Thoracic aorta (tissue), 2 donors: ENCODE measurements at places on chromosomes 5 and 9. TPM values are rescaled to one million over a fixed set of nuclear protein-coding genes. Genes with fewer than 3 reads are reported as not detected.

DNA sequence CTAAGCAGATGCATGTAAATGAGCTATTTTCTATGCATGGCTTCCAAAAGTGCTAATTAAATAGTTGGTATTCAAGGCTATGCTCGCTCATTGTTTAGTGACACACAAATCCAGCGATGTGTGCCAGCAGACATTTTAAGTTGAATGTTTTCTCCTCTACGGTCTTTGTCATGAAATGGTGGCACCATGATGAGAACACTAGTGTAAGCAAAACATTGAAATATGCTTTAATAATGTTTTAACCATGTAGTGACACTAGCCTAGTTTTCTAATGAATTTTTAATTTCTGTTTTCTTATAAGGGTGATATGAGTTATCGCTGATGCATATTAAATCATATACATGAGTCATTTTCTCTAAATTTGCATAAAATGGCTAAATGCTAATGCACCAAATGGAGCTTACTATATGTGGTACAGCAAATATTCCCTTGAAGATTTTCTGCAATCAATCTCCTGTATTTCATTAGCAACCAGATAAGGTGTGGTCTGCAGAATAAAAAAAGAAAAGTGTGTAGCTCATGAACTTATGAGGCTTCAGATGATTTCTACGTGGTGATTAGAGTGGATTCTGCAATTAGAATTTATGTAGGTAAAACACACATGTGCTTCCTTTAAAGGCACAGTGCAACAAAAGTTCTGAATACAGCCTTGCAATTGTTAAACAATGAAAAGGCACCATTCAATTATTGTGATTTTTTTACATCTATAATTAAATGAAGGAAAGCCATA is 226.6 kb downstream of the MEF2C start:
- no peak overlapping the region for H3K27ac ChIP-seq
- peaks cover 2% of the 10 kb centered on the region for H3K4me1 ChIP-seq
- DNase-seq: no peak
- peaks cover 28% of the 10 kb centered on the region for H3K27me3 ChIP-seq
- no peaks in the 10 kb centered on the region for H3K36me3 ChIP-seq

The LMAN2 gene
- total RNA-seq: 167 TPM

GRCh38 chr5:115542651-115543364 is 1.8 kb downstream of the FEM1C start:
- H3K4me1 ChIP-seq: peaks cover 43% of the 10 kb centered on the region
- H3K4me3 ChIP-seq: peak overlapping the region; percentile 98
- no peak for DNase-seq
- H3K27ac ChIP-seq: peak overlapping the region; percentile 99

DNA sequence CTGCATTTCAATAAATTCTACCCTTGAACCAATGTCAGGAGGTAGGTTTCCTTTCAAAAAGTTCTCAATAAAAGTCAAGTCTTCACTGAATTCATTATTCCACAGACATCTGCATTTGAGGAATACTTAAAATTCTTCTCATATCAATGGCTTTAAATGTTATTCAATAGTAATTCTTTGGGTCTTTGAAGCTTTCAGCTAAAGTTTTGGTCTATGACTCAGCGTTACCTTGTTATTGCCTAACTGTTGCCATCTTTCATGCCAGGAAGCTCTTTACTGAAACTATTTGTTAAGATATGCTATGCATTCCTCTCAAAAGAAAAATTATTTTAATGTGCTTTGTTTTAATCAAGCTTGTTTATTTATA is 170.5 kb downstream of the NNT start:
- H3K4me1 ChIP-seq: peaks cover 9% of the 10 kb centered on the region
- no peak for DNase-seq
- H3K27me3 ChIP-seq: no peaks in the 10 kb centered on the region

GRCh38 chr9:136212345-136212950 is 7.5 kb upstream of the LHX3 start:
- no peak for DNase-seq
- no peak overlapping the region for H3K27ac ChIP-seq
- no peak overlapping the region for H3K4me3 ChIP-seq
- H3K36me3 ChIP-seq: peaks cover 19% of the 10 kb centered on the region
- no peaks in the 10 kb centered on the region for H3K27me3 ChIP-seq

GRCh38 chr5:10432059-10433008 is 9.3 kb upstream of the ROPN1L start:
- peaks cover 42% of the 10 kb centered on the region for H3K36me3 ChIP-seq
- no peak for DNase-seq
- H3K27ac ChIP-seq: no peak overlapping the region
- H3K4me3 ChIP-seq: no peak overlapping the region
- H3K27me3 ChIP-seq: no peaks in the 10 kb centered on the region
- no peaks in the 10 kb centered on the region for H3K4me1 ChIP-seq

DNA sequence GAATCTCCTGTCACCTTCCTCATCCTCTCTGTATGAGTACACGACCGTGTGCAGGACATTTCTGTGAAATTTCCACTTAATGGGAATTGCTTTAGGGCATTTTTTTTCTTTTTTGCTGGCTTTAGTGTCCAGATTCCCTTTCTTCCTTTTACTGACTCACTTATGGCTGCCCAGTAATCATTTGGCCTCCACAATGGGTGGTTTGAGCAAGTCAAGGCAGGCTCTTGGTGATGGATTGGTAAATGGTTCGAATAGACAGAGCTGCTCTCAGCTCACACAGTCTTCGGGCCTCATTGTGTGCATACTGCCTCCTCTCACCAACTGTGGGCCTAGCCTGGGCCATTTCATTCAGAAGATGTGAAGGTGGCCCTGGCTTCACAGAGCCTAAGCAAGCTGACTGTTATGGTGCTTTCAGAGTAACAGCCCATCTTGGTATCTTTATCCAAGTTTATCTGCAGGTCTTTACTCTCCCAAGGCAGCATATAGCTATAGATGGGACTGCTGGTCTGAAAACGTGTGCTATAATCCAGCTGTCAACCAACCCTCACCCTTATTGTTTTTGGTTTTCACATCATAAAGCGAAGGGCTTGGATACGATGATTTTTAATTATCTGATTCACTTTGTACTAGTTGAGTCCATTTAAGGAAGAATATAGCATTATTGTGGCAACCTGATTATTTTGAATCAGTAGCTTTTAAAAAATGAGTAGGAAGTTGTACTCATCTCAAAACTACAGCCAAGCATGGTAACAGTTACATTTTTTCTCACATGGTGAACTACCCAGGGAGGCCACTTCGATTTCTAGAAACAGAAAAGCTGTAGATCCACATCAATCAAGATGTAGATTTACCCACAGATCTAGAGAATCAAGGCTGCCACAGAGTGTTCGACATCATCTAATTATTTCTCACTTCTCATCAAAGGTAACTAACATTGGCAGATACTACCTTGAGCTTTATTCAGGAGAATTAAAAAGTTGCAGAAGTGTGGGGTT is 50.4 kb upstream of the CKMT2 start:
- no peaks in the 10 kb centered on the region for H3K36me3 ChIP-seq
- no peaks in the 10 kb centered on the region for H3K4me1 ChIP-seq
- no peak overlapping the region for H3K4me3 ChIP-seq
- no peak for DNase-seq

The CTNND2 gene
- total RNA-seq: not detected

The CTSV gene
- 0.27 TPM for total RNA-seq

The BTNL3 gene
- total RNA-seq: not detected

DNA sequence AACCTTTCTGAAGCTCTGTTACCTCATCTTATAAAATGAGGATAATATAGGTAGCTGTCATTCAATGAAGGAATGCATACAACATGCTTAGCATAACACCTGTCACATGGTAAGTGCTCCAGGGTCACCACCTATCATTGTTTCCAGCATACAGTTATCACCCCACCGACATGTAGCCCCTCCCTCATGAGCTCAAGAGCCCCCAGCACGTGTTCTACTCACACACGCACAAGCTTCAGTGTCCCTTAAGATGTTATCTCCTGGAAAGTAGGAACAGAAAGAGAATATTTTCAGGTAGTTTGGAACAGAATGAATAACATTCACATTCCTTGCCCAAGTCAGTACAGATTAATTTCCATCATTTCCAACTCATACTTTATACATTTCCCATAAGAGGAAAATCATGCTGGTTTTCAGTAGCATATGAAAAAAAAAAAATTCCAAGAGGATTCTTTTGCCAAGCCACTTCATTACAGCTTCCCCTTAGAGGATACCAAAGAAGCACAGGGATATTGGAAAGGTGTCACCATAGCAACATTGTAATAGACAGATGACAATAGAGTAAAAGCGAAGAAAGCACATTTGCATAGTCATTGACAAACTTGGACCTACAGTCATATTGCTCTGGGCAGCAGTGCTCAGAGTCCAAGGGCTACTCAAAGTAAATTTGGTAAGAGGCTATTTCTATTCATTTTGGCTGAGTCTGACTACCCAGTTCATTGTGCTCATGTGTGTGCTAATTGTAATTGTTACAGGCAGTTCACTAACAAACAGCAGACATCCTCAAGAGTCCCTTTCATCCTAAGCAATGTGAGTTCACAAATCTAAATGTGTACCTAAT is 1.5 kb upstream of the MOB3B start:
- H3K4me3 ChIP-seq: no peak overlapping the region
- DNase-seq: no peak
- no peaks in the 10 kb centered on the region for H3K27me3 ChIP-seq
- H3K36me3 ChIP-seq: no peaks in the 10 kb centered on the region
- H3K4me1 ChIP-seq: peaks cover 55% of the 10 kb centered on the region

GRCh38 chr5:15263406-15263805 is 236.6 kb upstream of the FBXL7 start:
- H3K27me3 ChIP-seq: no peaks in the 10 kb centered on the region
- H3K4me3 ChIP-seq: no peak overlapping the region
- no peak for DNase-seq
- peaks cover 10% of the 10 kb centered on the region for H3K4me1 ChIP-seq
- no peaks in the 10 kb centered on the region for H3K36me3 ChIP-seq
